ENCODE measurements at places on chromosomes 4 and X.

GRCh38 chr4:107721436-107722100 lies 1.5 kb upstream of the PAPSS1 start:
- no peak for DNase-seq

DNA sequence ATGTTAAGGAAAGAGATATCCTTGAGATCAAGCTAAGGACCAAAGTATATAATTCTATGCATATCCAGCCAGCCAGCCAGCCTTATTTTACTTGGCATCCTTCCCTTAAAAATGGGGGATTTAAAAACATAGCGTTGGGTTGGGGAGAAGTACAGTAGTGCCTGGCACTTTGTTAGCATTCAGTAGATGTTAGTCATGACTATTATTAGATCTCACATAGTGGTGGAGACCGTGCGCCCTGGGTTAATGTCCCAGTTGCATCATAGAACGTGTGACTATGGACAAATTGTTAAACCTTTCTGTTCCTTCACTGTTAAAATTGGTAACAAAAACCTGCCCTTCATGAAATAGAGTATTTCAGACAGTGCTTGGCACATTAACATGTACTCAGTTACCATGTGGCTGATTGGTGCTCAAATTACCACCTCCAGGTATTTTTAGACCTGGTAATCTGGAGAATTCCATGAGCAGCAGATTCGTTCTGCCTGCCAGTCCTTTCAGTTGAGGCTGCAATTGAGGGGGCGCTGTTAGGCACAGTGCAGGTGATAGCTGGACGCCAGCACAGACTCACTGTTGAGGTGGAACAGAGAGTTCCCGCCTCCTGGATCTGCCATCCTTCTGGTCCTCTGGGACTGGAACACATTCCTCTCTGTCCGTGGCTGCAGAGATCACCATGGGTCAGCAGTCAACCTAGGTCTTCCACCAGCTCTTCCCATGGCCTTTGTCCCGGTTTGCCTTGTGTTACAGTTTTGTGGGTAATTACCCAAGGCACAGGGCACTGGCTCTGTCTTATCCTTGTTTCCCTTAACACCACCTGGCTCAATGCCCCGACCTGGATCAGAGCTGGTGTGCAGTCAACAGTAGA lies 31.7 kb downstream of the RBBP7 start:
- DNase-seq = peak; percentile 84

- peak; percentile 26 for DNase-seq
Observed at GRCh38 chr4:21768349-21769310, 179.9 kb downstream of the KCNIP4 start.

DNA sequence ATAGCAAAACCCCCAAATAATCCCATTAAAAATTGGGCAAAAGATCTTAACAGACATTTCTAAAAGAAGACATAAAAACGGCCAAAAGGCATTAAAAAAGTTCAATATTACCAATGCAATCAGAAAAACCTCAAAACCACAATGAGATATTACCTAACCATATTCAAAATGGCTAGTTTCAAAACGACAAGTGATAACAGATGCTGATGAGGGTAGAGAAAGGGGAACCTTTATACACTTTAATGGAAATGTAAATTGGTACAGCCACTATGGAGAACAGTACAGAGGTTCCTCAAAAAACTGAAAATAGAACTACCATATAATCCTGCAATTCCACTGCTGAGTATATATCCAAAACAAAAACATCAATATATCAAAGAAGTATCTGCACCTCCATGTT lies 6.2 kb downstream of the AADAT start:
- DNase-seq = no peak

- DNase-seq = peak; percentile 36
Observed at GRCh38 chr4:139587446-139587845, 31.4 kb upstream of the SETD7 start.

GRCh38 chrX:2960861-2961515 lies 31.8 kb upstream of the ARSD start:
- no peak for DNase-seq

DNA sequence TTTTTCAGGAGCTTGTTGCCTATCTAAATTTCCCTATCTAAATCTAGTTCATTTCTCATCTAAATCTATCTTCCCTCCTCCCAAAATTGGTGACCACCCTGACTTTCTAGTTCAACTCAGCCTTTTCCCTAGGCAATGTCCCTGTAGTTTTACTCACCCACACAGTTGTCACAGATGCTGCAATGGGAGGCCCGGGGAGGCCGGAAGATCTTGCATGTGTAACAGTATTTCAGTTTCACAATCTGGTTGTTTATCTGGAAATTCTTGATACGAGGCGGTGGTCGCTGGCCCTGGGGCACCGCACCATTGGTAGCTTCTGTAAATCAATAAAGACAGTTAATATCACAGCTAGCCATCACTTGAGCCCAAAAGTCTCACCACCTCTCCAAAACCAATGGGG lies 20.2 kb downstream of the ZDHHC9 start:
- no peak for DNase-seq

DNA sequence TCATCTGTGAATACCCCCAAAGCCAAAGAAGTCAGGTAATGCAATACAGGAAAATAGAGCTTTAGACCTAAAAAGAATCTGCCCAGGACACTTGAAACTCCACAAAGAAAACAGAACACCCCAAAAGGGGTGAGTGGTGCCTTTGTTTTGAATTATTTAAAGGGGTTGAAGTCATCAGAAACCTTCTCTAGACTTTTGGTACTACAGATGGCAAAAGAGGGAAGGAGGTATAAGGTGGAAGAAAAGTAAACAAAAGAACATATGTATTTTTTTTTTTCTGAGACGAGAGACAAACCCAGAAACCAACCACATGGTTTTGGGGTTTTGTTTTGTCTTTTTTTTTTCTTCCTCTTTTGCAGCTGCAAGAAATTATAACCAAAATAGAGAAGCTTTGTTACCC lies 1477.8 kb downstream of the C4orf33 start:
- DNase-seq = no peak

GRCh38 chrX:122906726-122907125 lies 277.4 kb upstream of the GRIA3 start:
- no peak for DNase-seq

- DNase-seq = no peak
Observed at GRCh38 chr4:104093247-104093646, 373.5 kb upstream of the TACR3 start.

- no peak for DNase-seq
Observed at GRCh38 chrX:143058120-143058519, 32.4 kb downstream of the SPANXN4 start.

GRCh38 chr4:3790006-3790561 lies 23.9 kb downstream of the ADRA2C start:
- no peak for DNase-seq

DNA sequence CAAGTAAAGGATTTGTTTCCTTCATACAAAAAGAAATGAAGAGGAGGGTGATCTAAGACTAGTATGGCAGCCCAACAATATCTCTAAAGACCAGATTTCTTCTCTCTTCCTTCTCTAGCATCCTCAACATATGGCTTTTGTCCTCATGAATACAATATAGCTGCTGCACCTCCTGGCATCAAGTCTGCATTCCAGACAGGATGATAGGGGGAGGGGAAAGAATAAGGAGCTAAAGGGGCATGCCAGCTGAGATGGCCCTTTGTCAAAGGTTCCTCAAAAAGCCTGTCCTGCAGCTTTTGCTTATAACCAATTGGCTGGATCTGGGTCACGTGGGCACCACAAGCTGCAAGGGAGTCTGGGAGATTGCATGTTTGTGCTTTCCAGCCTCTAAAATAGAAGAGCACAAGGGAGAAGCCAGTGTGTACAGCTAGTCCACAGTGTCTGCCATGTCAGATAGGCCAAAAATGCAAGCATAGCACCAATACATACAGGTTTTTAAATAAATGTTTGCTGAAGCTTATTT lies 132.6 kb downstream of the BCOR start:
- no peak for DNase-seq

- peak; percentile 4 for DNase-seq
Observed at GRCh38 chrX:102930990-102931756, 5.9 kb upstream of the RAB40AL start.

DNA sequence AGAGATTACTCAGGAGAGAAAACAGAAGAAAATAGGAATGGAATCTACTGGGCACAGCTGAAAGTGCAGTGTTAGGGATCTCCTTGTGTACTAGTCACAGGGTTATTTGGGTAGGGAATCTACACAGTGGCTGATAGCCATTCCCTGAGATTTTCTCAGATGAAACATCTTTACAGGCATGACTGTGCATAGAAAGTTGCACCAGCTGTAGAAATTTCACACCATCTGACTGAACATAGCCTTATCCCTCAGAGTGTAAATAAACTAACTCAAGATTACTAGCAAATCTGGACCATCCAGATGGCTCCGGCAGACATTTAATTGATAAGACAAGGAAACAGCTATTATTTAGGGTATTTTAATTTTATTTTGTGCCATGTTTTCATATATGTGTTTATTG lies 2053.5 kb upstream of the TENM3 start:
- DNase-seq = no peak

DNA sequence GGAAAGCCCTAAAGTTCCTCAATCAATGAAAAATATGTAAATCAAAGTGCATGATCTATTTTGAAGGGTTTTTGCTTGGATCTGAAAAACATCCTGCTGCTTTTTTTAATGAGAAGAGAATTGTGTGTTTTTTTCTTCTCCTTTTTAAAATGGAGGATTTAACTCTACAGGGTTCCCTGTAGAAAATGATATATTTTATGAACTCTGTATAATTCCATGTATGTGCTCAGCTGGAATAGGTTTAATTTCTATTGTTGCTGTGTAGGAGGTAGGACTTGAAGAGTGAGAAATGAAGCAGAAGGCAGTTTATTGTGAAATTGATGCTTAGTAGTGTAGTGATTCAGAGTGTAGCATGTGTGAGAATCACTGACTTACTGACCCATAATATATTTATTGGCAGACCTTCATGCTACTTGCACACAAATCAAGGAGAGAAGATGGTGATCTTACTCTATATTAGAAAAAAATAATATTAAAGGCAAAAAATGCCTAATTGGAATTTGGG lies 286.8 kb upstream of the FSTL5 start:
- no peak for DNase-seq

- DNase-seq = no peak
Observed at GRCh38 chr4:89922848-89923416, 28.3 kb downstream of the MMRN1 start.

DNA sequence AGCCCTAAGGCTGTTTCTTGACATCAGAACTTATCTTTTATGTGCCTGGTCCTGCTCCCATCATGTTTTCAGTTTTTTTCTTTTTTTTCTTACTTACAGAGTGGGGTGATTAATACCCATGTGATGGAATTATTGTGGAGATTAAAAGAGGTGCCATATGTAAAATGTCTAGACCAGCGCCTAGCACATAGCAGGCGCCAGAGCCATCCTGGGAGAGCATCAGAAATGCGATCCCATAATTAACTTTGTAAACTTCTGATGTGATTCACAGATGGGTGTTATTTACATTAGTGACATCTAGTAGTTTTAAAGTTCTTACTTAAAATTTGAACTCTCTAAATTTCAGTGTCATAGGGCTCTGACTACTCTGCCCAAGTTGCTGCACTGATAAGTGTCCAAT lies 66.2 kb upstream of the PGRMC2 start:
- DNase-seq = no peak

GRCh38 chr4:19993242-19993641 lies 258.5 kb upstream of the SLIT2 start:
- DNase-seq = peak; percentile 32

GRCh38 chr4:55121246-55121645 lies 4.1 kb downstream of the KDR start:
- DNase-seq = no peak

- DNase-seq = no peak
Observed at GRCh38 chrX:114162068-114162735, 421.7 kb upstream of the HTR2C start.

- no peak for DNase-seq
Observed at GRCh38 chrX:10278716-10279115, 121.9 kb downstream of the CLCN4 start.

DNA sequence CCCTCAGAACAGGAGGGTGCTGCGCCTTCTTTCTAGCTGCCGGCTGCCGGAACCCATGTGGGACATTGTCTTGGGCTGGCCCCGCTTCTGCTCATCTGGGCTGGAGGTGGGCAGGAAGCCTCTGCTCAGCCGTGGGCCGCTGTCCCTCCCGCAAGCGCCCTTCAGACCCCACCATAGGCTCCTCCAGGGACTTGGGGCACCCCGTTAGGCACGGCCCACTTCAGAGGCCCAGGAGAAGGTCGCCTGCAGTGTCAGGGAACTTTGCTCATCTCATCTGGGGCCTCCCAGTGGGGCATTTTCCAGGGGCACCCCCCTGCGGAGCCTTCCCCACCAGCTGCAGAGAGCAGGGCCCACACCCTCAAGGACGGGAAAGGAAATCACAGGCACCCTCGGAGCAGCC lies 32.9 kb downstream of the DOK7 start:
- no peak for DNase-seq

DNA sequence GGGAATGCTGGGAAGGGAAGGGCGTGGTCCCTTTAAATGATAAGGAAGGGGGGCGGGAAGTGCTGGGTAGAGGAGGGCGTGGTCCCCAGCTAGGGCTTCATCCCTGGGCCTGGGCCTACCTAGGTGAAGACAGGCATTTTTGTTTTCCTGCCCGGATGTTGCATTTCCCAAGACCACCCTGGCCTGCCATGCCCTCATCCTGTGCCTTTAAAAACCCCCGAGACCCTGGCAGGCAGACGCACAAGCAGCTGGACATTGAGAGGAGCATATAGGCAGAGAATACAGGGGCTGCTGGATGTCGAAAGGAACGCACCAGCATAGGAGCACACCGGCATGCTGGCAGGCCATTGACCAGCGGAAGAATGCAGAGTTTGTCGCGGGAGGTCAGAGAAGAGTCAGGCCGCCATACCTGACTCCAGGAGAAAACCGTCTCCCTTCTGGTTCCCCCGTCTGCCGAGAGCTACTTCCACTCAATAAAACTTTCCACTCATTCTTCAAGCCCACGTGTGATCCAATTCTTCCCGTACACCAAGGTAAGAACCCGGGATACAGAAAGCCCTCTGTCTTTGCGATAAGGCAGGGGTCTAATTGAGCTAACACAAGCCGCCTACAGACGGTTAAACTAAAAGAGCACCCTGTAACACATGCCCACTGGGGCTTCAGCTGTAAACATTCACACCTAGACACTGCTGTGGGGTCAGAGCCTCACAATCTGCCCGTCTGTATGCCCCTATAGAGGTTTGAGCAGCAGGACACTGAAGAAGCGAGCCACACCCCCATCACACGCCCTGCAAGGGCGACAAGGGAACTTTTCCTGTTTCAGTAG lies 2.9 kb upstream of the AGA start:
- no peak for DNase-seq

GRCh38 chr4:1215141-1216075 lies 33.5 kb downstream of the CTBP1 start:
- DNase-seq = no peak

- DNase-seq = peak; percentile 96
Observed at GRCh38 chr4:74133786-74134499, 24.0 kb upstream of the MTHFD2L start.

Data from foreskin fibroblast (primary cell).